Stimulated activated memory B cell treated with anti-CD40 and anti-IgM and Interleukin-4, amounts not matched to agents 10 μg/mL and 1 μg/mL and 100 μg/mL, for 72 hours (primary cell): ENCODE measurements at places on chromosomes 2 and 18.

DNA sequence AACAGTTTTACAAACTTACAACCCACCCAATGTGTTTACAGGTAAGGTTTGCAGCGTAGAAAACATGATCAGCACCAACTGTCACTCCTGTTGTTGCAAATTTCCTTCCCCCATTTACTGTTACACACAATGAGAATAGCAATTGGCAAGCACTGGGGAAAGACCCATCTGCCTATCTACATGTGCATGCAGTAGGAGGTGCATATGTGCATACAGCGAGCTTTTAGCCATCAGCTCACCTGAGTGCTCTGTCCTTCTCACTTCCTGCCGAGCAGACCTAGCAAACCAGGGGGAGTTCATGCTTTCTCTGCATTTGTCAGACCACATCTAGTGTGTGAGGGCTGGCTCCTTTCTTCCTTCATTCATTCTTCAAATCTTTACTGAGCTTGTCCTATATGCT lies 49.9 kb upstream of the ARL4C start:
- ATAC-seq: no peak

DNA sequence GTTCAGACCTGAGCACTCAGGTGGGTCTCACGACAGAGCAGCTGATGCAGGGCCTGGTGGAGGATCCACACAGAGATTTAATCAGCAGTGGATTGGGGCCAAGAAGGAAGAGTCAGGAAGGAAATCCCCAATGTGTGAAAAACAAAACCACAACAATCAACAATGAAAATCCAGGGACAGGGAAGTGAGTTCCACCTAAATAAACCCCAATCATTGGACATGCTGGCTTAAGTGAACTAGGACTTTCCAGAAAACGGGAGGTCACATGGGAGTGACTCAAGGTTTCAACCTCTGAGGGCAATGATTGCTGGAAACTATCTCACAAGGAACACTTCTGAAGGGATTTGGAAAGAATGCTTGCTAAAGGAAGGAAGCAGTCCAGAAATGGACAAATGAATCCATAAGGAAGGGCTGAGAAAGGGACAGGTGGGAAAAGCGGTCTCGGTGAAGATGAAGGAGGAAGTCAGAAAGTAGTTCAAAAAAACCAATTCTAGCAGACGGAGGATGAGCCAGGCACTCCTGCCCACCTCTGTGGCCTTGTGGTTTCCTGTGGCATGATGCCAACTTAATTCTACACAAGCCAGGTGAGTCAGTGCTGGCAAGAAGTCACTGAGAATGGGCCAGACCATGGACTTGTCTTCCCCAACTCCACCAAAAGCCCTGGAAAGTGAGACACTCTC lies 15.4 kb upstream of the XDH start:
- no peak for ATAC-seq

DNA sequence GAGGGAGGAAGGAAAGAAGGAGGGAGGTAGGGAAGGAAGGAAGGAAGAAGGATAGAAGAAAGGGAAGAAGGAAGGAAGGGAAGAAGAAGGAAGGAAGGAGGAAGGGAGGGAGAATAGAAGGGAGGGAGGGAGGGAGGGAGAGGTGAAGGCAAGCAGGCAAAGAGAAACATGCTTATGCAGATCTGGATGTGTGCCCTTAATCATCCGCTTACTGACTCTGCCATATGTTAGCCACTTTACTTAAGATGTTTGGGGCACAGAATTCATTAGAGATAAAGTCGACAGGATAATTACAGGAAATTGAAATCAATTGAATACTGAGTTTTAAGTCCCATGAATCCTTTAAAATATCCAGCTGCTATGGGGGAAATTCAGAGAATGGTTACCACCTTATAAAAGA lies 334.2 kb downstream of the GRB14 start:
- ATAC-seq: no peak

DNA sequence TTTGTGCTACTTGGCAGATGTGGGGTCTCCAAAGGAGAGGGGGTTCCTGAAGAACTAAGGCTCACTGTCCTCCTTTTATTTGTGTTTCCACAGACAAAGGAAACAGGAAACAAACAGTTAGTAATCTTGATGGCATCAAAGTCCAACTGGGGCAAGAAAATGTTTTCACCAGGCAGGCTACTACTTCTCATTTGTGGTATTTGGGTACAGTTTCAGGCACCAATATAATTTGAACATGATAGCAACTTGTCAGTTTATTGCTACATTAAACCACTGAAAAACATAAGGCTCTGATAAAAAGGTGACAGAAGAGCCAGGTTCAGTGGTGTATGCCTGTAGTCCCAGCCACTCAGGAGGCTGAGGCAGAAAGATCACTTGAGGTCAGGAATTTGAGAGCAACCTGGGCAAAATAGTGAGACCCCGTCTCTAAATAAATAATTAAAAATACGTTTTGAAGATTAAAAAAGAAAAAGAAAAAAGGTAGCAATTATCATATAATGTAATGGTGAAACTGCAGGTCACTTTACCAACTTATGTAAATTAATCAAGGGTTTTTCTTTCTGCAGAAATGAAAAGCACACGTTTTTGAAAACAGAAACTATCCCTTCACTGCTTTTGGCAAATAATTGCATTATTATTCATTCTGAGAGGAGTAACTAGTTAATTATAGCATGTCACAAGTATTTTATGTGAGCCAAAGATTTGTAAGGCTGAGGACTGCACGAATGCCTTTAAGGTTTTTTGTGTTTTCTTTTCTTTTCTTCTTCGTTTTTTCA lies 157.5 kb upstream of the CAVIN2 start:
- ATAC-seq: no peak

- no peak for ATAC-seq
Measured at GRCh38 chr18:26863921-26864497, 1.5 kb downstream of the AQP4 start.
